ENCODE measurements at places on chromosomes 6 and 20.

DNA sequence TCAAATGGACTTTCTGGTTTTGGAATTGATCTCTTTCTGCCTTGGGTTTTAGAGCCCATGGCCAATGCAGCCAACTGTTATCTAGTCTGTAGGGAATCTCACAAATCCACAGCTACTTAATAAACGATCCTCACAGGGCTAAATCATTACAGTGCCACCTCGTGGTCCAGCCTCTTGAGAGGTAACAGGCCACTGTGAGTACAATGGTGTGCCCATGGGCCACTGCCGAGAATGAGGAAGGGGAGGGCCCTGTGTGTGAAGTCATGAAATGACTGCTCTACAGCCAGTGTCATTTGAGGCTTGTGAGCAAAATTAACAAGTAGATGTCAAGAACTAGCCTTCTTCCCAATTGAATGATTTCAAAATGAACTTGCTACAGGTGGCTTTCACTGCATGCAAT is 54.3 kb upstream of the GMPR start:
- DNase-seq, result no peak
- H3K36me3 ChIP-seq, result no peaks in the 10 kb centered on the region
- peaks cover 28% of the 10 kb centered on the region for H3K4me1 ChIP-seq
- H3K4me3 ChIP-seq, result no peak overlapping the region

DNA sequence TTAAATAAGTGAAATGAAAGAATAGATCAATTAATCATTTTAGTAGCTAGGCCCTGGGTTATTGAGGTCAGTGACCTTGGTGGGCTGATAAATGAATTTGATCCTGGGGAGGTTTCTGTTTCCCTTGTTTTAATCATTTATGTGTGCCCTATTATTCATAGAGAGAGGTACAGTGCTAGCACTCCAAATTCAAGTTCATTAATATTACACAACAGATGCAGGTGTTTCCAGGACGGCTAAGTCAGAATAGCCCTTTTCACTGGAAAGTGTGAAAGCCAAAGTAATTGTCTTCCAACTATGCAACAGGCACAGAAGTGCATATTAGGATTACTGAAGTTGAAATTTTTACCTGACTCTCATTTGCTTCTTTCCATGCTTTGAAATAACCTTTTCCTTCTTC is 61.7 kb upstream of the SGK1 start:
- H3K4me1 ChIP-seq, result peaks cover 17% of the 10 kb centered on the region
- no peak for DNase-seq
- no peaks in the 10 kb centered on the region for H3K27me3 ChIP-seq

DNA sequence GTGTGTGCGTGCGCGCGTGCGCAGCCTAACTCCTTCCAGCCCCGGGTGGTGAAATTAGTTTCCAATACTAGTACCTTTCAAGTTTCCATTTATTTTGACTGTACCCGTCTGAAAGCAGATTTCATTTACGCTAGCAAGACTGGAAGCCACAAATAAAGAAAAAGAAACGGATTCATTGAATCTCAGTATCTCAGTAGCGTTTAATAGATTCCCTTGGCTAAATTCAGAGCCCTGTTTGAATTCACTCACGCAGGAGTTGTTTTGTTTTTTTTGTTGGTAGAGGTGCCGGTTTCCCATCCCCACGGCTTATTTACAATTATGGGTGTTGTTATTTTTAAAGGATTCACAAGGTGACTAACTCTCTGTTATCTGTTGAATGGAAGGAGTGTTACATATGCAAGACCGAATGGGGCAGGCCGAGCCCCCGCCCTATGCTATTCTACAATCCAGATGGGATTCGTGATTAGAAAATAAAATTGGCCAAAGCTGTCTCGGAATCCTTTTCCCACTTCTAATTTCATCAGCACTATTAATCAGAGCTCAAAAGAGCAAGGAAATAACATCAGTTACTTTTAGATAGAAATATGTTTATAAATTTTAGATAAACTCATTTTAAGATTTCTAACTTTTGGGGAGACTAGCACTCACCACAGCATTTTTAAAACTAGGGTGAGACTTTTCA is 2.3 kb upstream of the INSM1 start:
- DNase-seq, result no peak
- no peaks in the 10 kb centered on the region for H3K36me3 ChIP-seq
- H3K27me3 ChIP-seq, result no peaks in the 10 kb centered on the region
- no peak overlapping the region for H3K4me3 ChIP-seq

DNA sequence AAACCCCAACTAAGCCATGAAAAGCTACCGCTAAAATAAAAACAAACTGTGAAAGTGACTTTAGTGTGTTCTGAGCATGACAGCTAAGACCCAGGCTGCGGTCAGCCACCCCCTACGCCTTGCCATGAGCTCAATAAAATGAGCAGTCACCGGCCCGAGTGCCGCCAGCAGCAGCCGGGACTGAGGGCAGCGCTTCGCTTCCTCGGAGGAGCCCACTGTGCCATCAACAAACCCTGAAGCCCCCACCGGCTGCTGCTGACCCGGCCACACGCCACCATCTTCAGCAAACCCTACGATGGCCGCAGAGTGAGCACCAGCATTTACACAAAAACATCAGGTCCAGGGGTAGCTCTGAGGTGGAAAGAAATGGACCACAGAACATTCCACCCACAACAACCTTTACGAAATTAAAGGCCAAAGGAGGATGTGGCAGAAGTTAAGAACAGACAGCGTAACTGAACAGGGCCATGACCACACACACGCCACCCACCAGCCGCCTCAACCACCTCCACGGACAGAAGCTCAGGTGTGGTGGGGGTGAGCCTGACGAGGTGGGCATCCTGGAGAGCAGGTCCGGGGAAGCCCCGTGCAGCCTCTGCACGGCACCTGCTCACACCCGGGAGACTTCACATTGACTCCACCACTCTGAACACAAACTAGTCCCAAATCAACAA is 67.0 kb downstream of the THBS2 start:
- no peak for DNase-seq
- H3K27ac ChIP-seq, result no peak overlapping the region
- no peaks in the 10 kb centered on the region for H3K27me3 ChIP-seq

DNA sequence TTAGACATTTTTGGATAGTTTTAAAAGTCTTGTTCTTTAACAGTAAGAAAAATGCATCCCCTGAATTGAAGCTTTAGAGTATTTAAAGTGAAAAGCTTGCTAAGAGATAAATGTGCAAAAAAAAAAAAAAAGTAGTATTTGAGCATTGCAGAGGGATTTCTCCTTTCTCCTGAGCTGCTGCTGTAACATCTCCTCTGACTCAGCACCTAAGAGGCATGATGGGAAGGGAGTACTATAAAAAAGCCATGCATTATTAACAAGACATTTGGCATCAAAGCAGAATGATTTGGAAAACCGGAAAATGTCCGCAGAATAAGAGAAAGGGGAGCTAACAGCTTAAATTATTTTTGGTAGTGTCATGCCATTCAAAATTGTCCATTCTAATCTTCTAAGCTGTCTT is 27.9 kb downstream of the B4GALT5 start:
- H3K4me3 ChIP-seq, result no peak overlapping the region
- H3K4me1 ChIP-seq, result peaks cover 73% of the 10 kb centered on the region
- H3K27me3 ChIP-seq, result no peaks in the 10 kb centered on the region
- DNase-seq, result no peak

GRCh38 chr20:3927486-3928291 is 38.5 kb downstream of the PANK2 start:
- H3K27ac ChIP-seq, result peak overlapping the region; percentile 62
- no peaks in the 10 kb centered on the region for H3K27me3 ChIP-seq
- H3K36me3 ChIP-seq, result peaks cover 4% of the 10 kb centered on the region

DNA sequence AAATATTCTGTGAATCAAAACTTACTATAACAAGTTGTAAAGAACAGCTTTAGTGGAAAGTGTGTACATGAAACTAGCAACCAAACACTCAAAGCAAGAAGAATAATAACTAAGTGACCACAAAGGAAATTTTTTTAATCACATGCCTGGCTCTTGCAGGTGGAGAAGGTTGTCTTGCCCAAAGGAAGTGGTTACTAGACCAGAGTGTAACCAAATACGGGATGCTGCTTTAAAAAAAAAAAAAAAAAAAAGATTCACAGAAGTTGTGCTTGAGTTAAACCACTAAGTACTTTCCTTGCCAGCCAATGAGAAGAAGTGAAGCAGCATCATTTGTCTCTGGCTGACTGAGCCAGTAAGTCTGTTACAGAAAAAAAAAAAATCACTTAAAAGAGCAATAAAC is 19.1 kb upstream of the HLA-DQB1 start:
- no peaks in the 10 kb centered on the region for H3K27me3 ChIP-seq
- no peaks in the 10 kb centered on the region for H3K4me1 ChIP-seq
- no peak overlapping the region for H3K4me3 ChIP-seq
- DNase-seq, result no peak
- no peak overlapping the region for H3K27ac ChIP-seq

GRCh38 chr6:44781912-44782597 is 394.5 kb downstream of the CDC5L start:
- no peak for DNase-seq
- H3K4me1 ChIP-seq, result no peaks in the 10 kb centered on the region
- H3K27me3 ChIP-seq, result no peaks in the 10 kb centered on the region
- no peak overlapping the region for H3K4me3 ChIP-seq
- no peaks in the 10 kb centered on the region for H3K36me3 ChIP-seq

DNA sequence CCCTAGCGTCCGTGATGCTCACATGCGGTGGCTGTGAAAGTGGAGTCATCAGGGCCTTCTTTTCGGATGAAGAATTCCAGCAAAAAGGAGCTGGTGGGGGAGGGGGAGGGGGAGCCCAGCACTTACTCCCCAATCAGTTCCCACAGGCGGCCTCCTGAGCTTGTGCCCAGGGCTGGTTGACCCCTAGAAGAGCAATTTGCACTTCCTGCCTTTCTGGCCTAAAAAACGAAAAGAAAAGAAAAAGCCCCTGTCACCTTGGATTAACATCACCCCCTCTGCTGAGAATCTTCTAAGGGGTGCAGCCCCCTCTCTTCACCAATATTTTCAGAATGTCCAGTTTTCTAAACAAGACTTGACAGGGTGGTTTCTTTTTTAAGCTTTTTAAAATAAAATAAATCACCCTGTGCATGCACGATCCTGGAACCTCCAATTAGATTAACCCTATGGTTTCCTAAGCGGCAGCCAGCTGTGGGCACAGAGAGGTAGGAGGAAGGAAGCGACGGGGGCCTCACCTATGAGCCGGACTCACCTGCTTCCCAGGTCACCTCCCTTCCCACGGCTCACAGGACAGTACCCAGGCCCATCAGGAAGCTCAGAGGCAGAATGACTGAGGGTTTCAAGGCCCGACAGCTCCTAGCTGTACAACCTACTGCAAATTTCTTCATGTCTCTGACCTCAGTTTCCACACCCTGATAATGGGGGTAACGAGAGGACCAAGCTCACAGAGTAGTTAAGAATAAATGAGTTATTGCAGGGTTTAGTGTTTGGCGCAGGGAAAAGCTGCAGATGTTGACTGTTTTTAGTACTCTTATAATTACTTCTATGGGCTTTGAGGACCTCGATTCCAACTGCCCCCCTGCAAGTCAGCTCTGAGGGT is 10.5 kb upstream of the TGM2 start:
- H3K27me3 ChIP-seq, result no peaks in the 10 kb centered on the region
- H3K4me1 ChIP-seq, result peaks cover 12% of the 10 kb centered on the region
- no peak for DNase-seq
- no peak overlapping the region for H3K4me3 ChIP-seq
- no peak overlapping the region for H3K27ac ChIP-seq
- no peaks in the 10 kb centered on the region for H3K36me3 ChIP-seq

DNA sequence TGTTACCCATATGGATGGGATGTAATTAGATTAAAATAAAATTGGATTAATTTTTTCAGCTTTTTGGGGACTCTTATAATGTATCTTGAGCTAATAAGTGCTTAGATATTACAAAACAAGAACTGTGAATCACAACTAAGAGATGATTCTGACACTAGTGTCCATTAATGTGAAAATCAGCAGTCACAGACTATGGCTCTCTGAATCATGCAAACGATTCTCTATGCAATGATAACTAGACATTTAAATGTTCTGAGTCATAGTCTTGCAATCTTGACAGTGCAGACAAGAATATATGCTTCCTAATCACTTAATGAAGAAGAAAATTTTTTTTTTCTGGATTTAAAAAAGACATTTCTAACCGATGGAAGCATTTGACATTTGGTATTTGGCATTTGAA is 82.2 kb upstream of the OPRM1 start:
- no peaks in the 10 kb centered on the region for H3K27me3 ChIP-seq
- H3K36me3 ChIP-seq, result no peaks in the 10 kb centered on the region
- no peaks in the 10 kb centered on the region for H3K4me1 ChIP-seq
- no peak overlapping the region for H3K4me3 ChIP-seq
- no peak for DNase-seq

DNA sequence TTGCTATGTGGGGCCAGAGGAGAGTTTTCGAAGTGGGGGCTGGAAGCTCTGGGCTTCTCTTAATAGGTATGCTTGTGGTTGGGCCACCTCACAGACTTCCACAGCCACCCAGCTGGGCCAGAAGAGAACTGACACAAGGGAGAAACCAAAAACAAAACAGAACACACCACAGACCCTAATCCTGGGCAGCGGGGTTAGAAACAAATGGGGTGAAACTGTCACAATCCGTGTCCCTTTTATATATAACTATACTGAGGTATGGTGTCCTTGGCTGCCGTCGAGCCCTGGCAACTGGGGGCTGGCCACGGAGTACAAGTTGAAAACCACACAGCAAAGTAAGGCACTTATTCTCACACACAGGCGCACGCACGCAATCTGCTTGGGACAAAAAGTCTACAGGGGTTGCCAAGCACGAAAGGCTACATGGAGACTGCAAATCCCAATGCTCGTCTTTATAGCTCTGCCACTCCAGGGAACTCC is 78.3 kb downstream of the TRAM2 start:
- no peak overlapping the region for H3K27ac ChIP-seq
- no peak overlapping the region for H3K4me3 ChIP-seq
- no peaks in the 10 kb centered on the region for H3K27me3 ChIP-seq
- no peak for DNase-seq
- H3K36me3 ChIP-seq, result no peaks in the 10 kb centered on the region

GRCh38 chr6:117375446-117375845 is 50.3 kb downstream of the ROS1 start:
- H3K4me3 ChIP-seq, result no peak overlapping the region
- no peaks in the 10 kb centered on the region for H3K27me3 ChIP-seq
- H3K4me1 ChIP-seq, result no peaks in the 10 kb centered on the region

DNA sequence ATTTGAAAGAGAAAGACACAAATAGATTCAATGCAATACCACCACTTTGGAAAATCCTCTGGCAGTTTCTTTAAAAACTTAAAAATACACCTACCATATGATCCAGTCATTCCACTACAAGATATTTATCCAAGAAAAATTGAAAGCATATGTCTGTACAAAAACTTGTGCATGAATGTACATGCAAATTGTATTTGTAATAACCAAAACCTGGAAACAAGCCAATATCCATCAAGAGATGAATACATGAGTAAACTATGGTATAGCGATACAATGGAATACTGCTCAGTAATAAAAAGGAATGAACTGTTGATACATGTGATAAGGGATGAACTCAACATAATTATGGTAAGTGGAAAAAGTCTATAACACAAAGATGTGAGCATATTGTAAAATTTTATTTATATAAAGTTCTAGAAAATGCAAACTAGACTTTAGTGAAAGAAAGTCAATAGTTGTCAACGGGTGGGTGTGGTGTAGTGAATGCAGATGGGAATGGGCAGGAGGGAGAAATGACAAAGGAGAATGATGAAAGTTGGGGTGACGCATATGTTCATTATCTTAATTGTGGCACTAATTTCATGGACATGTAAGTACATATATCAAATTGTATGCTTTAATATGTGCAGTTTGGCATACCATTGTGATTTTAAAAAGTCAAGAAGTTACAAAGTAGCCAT is 347.5 kb downstream of the SAMD5 start:
- no peaks in the 10 kb centered on the region for H3K27me3 ChIP-seq
- no peak for DNase-seq
- no peaks in the 10 kb centered on the region for H3K36me3 ChIP-seq
- H3K4me1 ChIP-seq, result no peaks in the 10 kb centered on the region
- H3K27ac ChIP-seq, result no peak overlapping the region

Measured in Caco-2 (cell line).